ENCODE measurements at places on chromosomes 16 and 17. TPM values are rescaled to one million over a fixed set of nuclear protein-coding genes. Genes with fewer than 3 reads are reported as not detected.

SENP3 gene
- total RNA-seq: 34.5 TPM

CFDP1 gene
- total RNA-seq: 83.7 TPM

DYNLL2 gene
- 12.7 TPM for total RNA-seq

CHST5 gene
- total RNA-seq: 0.22 TPM

TSPAN10 gene
- total RNA-seq: 0.53 TPM

PERCC1 gene
- total RNA-seq: 0.13 TPM

APOBR gene
- 0.18 TPM for total RNA-seq

EME2 gene
- 7.2 TPM for total RNA-seq

TPSD1 gene
- total RNA-seq: not detected

DNA sequence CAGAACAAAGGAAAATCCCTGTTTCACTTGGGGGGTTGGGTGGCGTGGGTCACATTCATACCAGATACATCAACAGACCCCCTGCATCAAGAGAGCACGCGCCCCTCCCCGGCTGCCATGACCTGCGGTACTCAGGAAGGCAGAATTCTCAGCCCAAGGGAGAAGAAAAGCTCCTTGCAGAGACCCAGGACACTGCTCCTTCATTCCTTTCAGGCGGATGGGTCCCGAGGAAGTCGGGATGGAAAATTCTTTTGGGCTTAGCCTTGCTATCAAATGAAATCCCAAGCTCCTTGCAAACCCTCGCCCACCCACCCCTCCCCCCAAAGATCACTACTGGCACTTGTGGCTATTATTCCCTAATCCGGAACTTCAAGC is 40.6 kb downstream of the HIC1 start:
- DNase-seq: no peak

DNA sequence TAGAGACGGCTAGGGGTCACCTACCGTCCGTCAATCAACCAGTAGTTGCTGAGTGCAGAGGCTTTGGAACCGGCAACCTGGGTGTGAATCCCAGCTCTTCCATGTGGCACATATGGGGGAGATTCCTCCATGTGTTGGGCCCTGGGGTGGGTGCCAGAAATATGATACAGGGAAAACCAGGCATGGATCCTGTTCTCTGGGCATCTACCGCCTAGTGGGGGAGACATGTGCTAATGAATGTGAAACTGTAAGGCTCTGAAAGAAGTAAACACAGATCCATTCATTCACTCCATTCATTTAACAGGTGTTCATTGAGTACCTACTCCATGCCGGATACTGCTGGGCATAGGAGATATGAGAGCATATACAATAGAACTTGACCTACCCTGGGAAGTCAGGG is 39.5 kb upstream of the SDK2 start:
- no peak for DNase-seq

- no peak for DNase-seq
These were observed 35.8 kb downstream of the WIPI1 start for GRCh38 chr17:68421486-68421885.

DNA sequence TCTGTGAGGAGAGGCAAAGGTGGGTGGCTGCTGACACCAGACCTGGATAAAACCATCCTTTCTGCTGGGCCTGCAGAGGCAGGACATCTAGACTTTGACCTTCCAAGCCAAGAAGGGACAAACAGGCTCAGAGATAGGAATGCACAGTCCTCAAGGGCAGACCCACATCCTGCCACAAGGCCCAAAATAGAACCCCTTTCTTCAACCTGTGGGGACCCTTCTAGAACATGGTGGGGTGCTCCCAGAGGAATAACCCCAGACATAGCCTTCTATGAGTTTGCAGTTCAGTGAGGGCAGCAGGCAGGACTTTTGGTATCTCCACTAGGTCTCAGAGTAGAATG is 3.8 kb upstream of the CBFB start:
- DNase-seq: no peak

GRCh38 chr17:38425744-38426143 is 2.5 kb upstream of the ARHGAP23 start:
- DNase-seq: no peak

- no peak for DNase-seq
These were observed 294.2 kb upstream of the C16orf82 start for GRCh38 chr16:26772503-26772902.

- no peak for DNase-seq
These were observed 134.7 kb downstream of the SNX29 start for GRCh38 chr16:12111223-12111622.

DNA sequence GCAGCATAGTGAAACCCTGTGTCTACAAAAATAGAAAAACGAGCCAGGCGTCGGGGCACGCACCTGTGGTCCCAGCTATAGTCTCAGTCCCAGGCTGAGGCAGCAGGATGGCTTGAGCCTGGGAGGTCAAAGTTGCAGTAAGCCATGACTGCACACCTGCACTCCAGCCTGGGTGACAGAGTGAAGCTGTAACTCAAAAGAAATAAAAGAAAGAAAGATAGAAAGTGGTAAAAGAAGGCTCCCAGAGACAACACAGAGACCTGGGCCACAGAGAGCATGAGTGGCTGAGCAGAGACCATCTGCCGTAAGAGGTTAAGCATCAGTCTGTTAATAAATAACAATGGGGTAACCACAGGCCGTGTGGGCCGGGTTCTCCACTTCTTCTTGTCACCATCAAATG is 15.3 kb upstream of the HEXD start:
- no peak for DNase-seq

GRCh38 chr17:4204710-4205173 is 59.0 kb downstream of the ANKFY1 start:
- DNase-seq: peak; percentile 95

All from muscle of leg (tissue), 16 donors.